ENCODE measurements at places on chromosomes 1 and 21.

GRCh38 chr1:43688594-43689000 is 18.7 kb upstream of the ST3GAL3 start:
- DNase-seq: no peak

DNA sequence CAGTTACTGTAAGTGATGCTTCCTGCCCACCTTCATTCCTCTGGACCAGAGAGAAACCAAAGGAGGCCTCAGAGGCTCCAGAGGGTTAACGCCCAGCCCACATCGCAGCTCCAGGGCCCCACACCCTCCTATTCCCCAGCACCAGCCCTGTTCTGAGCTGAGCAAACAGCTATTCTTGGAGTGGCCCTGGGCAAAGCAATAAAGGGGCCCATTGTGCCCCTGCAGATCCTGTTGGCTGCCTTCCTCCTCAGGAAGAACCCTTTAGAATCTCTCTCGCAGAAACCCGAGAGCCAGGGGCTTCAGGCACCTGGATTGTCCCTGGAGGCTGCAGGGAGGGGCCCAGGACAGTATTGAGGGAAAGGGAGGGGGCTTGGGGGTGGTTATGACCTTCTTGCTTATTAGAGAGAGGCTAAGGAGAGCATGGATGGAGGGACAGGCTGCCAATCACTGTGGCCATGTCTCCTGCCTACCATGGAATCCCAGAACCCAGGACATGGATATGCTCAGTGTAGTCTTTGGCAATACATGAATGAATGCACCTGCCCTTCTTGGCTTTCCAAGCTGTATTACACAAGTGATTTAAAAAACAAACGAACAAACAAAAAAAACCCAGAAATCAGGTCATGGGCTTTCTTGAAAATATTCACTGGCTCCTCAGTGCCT is 9.2 kb downstream of the PADI2 start:
- no peak for DNase-seq

- DNase-seq: no peak
These were observed 17.5 kb downstream of the SIM2 start for GRCh38 chr21:36716387-36716786.

DNA sequence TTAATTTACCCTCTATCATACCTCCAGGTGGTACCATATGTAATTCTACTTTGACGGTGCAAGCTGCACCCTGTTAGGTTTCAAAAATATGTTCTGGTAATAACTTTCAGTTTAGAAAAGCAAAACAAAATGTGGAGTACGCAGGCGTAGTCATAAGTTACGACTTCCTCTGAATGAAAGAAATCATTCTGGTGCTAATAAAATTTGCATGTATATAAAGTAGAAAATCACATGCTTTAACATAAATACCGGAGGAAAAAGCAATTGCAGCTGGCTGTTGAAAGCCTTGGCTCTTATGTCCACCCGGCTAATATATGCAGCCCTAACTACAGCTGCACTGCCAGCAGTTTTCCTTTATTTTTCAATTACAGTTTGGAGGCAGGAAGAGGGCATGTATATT is 65.2 kb upstream of the TMPRSS15 start:
- DNase-seq: no peak

GRCh38 chr1:24540906-24541710 is 14.8 kb upstream of the NCMAP start:
- DNase-seq: no peak

DNA sequence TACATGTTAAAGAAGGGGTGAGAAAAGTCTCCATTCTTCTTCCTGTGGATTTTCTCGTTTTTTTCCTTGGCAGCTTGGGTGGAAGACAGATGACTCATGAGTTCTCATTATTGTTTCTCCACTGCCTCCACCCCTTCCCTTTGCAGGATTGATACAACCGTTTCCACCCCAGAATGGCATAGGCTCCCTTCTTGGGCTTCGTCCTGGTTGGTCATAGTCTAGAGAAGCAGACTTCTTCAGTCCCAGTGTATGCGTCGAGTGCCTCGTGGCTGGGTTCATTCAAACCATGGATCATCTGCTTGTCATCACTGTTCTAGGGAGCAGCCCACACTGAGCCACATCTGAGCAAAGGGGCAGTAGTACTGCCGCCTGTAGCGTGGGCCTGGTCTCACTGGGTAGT is 13.7 kb downstream of the PTGFRN start:
- no peak for DNase-seq

DNA sequence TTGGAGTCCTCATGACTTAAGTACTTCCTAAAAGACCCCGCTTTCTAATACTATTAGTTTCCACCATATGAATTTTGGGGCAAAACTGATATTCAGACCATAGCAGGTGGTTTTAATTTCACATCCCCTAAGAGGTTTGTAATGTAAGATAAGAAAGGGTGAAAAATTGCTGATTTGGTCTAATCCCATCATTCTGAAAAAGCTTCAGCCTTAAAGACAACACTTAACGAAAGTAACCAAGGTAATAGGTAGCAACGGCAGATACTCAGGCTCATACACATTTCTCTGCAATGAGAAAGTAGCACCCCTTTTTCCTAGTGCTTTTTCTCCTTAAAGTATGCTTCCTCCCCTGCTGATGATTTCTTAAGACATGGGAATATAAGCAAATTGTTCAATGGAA is 376.9 kb upstream of the LYPLAL1 start:
- DNase-seq: no peak

DNA sequence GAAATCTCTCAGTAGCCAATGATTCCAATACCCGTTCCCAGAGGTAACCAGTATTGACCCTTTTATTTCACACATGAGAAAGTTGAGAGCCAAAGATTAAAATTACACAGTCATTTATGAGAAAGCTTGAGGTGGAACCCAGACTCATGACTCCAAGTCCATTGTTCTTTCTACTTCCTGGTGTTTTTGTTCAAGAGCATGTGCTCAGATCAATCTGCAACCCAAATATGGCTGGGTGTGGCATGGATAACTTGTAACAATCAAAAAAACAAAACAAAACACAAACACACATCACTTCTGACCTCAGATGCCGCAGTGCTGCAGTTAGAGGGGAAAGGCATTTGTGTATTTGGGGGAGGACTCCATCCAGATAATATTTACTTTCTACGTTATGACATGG is 18.7 kb upstream of the ABCD3 start:
- no peak for DNase-seq

GRCh38 chr1:200146100-200146499 is 118.6 kb downstream of the NR5A2 start:
- no peak for DNase-seq

DNA sequence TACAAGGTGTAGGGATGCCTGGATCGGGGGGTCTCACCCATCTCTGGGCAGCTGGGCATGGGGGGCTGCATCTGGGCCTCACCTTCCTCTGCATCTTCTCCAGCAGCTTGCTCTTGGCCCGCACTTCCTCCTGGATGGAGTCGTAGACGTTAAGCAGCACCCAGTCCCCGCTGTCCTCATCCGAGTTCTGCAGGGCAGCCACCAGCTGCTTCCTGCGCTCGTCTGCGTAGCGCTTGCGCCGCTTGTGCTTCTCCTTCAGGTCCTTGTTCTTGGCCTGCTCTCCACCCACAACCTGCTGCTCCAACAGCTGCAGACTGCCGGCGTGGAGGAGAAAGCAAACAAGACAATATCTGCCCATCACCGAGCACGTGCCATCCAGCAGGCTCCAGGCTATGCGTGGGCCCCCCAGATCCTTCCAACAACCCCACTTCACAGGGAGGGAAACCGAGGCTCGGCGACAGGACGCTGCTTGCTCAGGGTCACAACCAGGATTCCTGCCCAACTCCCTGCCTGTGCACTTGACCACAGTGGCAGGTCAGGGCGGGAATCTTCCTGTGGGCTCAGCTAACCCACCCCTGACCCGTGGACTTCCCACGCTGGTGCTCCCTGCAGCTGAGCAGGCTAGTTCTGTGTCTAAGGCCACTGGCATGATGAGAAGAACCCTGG is 21.5 kb upstream of the DDOST start:
- DNase-seq: no peak

DNA sequence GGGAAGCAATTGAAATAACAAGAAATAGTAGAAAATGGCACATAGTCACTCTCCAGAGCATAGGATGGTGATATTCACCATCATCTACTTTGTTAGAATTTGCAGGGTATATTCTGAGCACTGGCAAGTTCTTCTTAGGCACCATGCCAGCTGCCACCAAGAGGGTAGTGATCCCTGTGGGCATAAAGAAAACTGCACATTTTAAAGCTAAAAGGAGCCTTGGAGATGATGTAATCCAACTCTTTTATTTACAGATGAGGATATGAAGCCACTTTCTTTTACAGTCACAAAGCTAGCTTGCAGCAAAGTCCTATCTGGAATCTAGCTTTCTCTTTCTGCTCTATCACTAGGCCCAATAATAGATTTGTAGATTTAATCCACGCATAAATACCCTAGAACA is 69.0 kb downstream of the PTGER3 start:
- DNase-seq: no peak

DNA sequence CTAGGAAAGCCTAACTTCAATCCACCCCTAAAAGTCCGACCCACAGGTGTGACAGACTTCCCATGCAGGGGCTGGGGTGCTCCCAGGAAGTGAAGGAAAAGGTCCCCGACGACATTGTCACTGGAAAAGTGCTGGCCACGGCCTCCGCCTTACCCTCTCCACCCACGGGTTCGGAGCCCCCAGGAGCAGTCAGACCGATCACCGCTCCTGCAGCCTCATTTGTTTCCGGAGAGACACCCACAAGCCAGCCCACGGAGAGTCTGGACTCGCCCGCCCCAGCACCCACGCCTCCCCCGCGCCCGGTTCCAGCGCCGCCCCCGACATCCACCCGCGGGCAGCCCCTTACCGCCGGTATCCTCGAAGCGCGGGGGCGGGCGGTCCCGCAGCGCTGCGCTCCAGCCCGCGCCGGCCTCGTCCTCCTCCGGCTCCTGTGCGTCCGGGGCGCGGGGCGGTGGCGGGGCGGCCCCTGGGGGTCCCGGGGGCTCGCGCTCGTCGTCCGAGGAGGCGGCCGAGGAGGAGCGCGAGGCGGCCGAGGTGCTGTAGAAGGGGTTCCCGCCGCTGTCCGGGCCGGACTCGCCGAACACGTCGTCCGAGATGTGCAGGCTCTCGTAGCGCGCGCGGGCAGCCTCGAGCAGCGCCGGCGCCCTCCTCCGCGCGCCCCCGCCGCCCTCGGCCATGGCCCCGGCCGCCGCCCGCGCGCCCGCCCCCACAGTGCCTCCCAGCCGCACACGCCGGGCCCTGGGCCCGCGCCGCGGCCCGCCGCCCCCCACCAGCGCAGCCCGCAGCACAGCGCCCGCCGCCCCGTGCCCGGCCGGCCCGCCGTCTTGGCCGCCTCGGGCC is 660 bp downstream of the PGBD5 start:
- DNase-seq: no peak

- no peak for DNase-seq
These were observed 24.3 kb upstream of the ENO1 start for GRCh38 chr1:8902765-8903164.

GRCh38 chr1:231705806-231706760 is 79.5 kb downstream of the DISC1 start:
- no peak for DNase-seq

GRCh38 chr1:54996869-54997710 is 1.6 kb upstream of the BSND start:
- no peak for DNase-seq

- DNase-seq: no peak
These were observed 13.3 kb downstream of the MFAP2 start for GRCh38 chr1:16967095-16967575.

- DNase-seq: no peak
These were observed 41.6 kb downstream of the CD58 start for GRCh38 chr1:116529199-116529631.

DNA sequence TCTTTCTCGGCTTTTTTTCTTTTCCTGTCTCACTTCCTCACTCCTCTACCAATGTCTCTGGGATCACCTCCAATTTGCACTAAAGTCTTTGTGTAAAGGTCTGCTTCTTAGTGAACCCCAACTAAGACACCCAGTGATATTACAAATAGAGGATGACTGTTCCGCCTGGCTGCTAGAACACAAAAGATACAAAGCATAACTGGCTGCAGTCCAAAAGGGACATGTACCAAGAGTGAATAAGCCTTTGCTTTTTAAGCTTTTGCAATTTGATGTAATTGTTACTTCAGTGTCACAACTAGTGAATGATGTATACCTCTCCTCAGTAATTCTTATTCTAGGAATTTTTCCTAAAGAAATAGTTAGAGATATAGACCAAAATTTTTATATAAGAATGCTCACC is 82.8 kb upstream of the BEND5 start:
- no peak for DNase-seq

GRCh38 chr1:197637406-197637805 is 137.9 kb downstream of the DENND1B start:
- DNase-seq: no peak

DNA sequence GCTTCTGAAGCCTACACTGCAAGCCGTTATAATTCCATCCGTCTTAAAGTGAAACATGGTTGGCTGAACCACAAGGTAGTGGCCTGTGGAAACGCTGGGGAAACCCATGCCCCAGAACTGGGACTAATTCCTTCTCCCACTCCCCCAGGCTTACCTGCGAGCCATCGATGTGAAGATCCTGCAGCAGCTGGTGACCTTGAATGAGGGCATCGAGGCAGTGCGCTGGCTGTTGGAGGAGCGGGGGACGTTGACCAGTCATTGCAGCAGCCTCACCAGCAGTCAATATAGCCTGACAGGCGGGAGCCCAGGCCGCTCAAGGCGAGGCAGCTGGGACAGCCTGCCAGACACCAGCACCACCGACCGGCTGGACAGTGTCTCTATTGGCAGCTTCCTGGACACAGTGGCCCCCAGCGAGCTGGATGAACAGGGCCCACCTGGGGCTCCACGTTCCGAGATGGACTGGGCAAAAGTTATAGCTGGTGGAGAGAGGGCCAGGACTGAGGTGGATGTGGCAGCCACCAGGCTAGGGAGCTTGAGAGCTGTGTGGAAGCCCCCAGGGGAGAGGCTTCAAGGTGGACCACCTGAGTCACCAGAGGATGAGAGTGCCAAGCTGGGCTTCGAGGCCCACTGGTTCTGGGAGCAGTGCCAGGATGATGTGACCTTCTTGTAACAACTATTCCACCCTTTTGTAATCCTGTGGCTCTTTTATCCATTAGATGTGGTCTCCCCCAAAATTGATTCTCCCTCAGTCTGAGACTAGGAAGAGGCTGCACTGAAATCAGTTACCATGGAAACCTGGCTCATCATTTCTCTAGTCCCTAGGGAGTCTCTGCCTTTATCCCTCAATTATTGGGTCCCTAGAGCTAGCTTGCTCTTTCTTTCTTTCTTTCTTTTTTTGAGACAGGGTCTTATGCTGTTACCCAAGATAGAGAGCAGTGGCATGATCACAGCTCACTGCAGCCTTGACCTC is 16.7 kb downstream of the LURAP1 start:
- no peak for DNase-seq

GRCh38 chr1:156150333-156151011 is 2.9 kb upstream of the SEMA4A start:
- DNase-seq: no peak

DNA sequence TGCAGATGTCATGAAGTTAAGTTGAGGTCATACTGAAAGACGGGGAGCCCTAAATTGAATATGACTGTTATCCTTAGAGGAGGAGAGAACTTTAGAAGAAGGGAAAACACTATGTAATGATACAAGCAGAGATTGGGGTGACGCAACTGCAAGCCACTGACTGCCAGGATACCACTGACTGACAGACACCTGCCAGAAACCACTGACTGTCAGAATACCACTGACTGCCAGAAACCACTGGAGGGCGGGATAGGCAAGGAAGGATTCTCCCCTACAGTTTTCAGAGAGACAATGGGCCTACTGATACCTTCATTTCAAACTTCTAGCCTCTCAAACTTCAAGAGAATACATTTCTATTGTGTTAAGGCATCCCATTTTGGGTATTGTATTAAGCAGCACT is 388.7 kb downstream of the USH2A start:
- no peak for DNase-seq
